Activated CD4-positive, CD25-positive, alpha-beta regulatory T cell treated with anti-CD3 and anti-CD28 coated beads, Interleukin-2, amount 50 U/mL, for 24 hours (primary cell): ENCODE measurements at places on chromosomes 5 and 9.
A peak's percentile ranks its signal among the peaks of the same experiment; 100 is the strongest.

DNA sequence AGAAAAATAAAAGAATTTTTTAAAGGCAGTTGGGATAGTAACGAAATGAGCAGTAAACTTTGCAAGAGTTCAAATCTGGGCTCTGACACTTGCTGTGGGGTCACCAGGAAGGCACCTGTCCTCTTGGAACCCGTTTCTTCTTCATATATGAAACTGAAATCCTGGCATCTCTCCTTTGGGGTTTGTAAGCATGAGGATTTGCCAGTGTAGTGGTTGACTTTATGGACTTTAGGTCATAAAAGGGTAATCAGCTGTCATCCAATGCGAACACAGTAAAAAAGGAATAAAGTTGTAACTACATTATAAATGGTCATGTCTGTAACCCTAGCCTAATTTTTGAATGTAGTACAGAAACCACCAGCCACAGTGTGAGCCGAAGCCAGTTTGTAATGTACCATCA is 1.3 kb downstream of the RAB14 start:
- ATAC-seq = no peak

DNA sequence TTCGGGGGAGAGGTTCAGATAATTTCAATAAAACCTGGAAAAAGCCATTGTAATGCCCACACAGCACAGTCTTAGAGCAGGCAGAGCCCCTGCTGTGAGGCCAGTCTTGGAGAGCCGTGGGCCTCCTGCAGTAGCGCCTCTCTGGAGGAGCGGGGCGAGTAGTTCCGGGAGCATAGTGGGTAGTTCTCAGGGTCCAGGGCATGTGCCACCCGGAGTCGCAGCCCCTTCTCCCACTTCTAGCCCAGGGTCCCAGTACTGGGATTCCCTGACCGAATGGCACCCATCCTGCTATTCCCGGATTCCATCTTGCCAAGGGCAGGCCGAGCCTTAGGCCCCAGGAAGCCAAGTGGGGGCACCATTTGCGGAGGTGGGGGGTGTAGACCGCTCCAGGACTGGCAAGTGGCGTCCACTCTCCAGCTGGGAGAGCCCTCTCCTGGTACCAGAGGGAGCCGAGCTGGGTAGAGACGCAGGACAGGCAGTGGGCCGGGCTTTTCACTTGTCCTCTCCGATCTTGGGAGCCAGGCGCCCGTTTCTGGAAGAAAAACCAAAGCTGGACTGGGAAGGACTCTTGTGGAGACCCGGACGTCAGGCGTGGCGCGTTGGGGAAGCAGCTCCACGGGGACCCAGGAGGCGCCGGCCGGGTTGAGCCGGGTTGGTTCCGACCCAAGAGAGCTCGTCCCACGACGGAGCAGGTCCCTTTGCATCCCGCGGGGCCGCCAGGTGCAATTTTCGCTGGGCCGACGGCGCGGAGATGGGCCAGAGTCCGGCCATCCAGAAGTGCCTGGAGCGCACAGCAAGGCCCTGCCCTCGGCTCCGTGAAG is 12.1 kb downstream of the PROP1 start:
- ATAC-seq = no peak

DNA sequence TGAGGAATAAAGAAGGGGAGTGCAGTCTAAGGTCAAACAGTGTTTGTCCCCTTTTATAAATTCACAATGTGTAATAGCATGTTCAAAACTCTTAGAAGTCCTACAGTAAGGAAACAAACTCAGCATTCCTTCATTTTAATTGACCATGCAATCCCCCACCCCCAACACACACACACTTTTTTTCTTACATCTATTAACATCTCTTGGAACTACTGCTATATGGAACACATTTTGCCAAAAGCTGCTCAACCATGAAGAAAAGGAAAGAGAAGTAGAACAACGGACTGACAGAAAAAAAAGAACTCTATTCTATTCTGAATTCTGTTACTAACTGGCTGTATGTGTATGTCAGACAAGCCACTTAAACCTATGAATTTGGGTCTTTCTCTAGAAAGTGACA is 2.8 kb upstream of the CTNNAL1 start:
- no peak for ATAC-seq

GRCh38 chr5:167802755-167803431 is 488.6 kb upstream of the WWC1 start:
- ATAC-seq = no peak

- ATAC-seq = no peak
These were observed 1.5 kb upstream of the PRDM12 start for GRCh38 chr9:130662970-130663257.

- ATAC-seq = no peak
These were observed 3.5 kb downstream of the RALGDS start for GRCh38 chr9:133117271-133118178.

- ATAC-seq = no peak
These were observed 74.1 kb upstream of the HSPA9 start for GRCh38 chr5:138649316-138649720.

DNA sequence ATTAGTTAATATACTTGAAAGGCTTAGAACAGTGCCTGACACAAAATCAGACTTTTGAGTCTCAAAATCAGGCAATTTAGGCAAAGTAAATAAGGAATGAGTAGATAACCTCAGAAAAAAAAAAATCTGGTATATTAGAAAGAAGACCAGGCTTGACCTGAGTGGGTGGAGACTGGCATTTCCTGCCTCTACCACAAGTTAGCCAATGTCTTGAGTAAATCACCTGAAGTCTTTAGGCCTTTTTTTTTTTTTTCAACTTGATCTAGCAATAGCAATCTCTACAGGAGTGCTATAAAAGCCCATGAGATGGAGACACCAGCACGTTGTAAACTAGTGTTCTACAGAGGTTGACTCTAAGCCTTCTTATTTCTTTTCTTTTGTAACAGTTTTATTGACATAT is 104.2 kb upstream of the RASEF start:
- no peak for ATAC-seq

DNA sequence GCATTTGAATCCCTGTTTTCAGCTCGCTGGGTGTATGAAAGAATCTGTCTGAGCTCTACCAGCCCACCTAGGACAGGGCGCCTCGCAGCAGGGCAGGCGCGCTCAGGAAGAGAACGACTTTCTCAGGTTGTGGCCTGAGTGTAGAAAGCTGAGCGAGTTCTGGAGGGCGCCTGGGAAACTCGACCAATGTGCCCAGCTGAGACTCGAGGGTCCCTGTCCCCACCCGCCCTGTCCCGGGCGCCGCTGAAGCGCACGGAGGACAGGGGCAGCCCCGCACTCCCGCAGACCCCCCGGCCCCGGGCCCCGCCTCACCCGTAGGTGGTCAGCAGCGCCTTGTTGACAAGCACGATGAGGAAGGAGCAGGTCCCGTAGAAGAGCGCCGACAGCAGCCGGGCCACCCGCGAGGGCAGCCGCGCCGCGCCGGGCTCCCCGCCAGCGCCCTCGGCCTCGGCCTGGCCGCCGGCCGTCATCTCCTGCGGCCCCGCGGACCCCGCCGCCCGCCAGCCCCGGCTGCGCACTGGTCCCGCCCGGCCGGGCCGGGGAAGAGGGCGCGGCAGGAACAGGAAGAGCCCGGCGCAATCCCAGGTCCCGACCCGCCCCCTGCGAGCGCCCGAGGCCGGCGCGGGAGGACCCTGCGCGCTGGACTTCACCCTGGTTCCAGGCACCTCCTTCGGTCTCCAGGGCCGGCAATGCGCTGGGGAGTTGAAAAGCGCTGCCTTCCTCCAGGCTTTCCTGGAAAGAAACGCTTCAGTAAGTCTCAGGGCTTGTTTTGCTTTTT is at the start of gene SLC35D2:
Gene SLC35D2, minus strand, starts transcription at position 547 of the 778 bp plus-strand sequence. Its CDS starts 77 bp downstream, at position 470.
- ATAC-seq = peak; percentile 68

DNA sequence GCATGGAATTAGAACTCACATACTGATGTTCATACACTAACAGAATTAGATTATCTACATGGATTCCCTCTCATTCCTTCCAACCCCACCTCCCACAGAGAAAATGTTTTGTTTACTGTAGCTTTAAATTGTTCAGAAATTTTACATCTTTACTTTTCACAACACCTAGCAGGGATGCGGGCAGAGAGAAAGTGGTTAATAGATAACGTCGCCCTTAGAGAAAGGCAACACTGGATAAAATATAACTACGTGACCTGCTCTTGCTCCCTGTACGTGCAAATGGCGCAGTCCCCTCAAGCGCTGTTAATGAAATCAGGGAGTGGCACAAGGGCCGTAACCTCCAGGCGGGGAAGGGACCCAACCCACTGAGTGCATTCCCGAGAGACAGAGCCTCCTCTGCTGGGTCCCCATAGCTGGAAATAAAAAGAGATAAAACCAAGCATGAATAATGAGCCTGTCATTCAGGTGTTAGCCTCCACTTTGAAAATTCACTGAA is 125.3 kb upstream of the DAPK1 start:
- ATAC-seq = no peak

- ATAC-seq = no peak
These were observed 16.9 kb upstream of the NTRK2 start for GRCh38 chr9:84652496-84653120.

GRCh38 chr9:94976077-94976476 is 249.6 kb downstream of the AOPEP start:
- ATAC-seq = no peak

- ATAC-seq = no peak
These were observed at the start of gene SHOC1 for GRCh38 chr9:111794835-111795556. Gene SHOC1 (minus strand): TSS chr9:111794937. CDS start chr9:111791418, 3,519 bp downstream.

DNA sequence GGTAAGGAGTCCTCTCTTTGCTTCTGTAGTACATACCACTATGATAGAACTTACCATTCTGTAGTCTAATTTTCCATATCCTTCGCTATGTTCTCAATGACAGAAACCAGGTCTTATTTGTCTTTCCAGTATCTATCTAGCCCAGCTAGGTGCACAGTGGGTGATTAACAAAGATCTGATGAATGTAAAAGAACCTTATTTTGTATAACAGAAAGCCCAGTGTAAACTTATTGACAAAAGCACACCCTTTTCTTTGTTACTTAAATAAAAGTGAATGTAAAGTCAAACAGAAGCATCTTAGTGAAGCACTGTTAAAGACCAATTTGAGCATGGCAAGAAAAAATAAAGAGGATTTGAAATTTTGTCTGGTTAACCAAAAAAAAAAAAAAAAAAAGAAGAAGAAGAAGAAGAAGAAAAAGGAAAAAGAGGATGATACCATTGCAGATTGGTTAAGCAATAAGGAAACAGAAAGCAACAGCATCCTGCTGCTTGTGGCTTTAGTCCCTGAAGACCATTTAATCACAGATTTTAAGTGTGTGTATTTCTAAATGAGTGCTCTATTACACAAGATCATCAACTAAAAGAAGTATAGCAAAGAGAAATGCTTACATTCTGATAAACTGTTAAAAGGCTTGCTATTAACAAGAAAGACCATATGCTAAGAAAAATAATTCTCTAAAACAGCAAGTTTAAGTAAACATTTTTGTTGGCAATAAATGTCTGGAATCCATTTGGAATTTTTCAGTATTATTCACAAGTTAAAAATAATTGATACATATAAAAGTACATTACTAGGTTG is 21.2 kb downstream of the MEGF9 start:
- no peak for ATAC-seq

- ATAC-seq = peak; percentile 63
These were observed 52.6 kb upstream of the TNFAIP8 start for GRCh38 chr5:119302916-119303897.

- no peak for ATAC-seq
These were observed 80.9 kb upstream of the CPEB4 start for GRCh38 chr5:173807181-173807655.

DNA sequence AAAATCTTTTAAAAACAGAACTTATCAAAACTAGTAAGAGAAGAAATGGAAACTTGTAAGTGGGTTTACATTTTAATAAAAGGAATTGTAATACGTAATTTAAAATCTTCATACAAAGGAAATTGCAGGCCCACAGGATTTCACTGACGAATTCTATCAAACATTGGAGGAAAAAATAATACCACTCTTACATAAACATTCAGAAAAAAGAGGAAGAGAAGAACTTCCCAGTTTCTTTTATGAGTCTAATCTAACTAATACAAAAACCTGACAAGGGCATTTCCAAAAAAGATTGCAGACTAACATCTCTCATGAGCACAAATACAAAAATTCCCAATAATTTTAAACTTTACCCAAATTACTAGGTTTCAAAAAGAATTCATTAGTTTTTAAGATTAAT is 149.0 kb downstream of the RANBP17 start:
- no peak for ATAC-seq

DNA sequence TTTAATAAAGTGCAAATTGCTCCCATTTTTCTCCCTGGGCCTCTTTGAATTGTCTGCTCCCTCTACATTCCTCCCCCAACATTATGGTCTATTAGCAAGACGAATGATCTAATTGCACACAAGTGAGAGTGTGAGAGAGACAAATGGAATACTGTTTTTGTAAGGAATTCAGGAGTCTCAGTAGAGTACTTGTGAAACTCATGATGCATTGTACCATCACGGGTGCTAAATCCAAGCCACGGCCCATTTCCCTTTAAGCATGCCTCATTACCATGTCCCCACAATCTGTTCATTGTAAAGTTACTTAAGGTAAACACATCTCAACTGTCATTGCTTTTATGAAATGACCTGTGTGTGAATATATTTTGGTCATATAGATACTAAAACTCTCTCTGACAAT is 62.8 kb downstream of the CD180 start:
- ATAC-seq = no peak

- no peak for ATAC-seq
These were observed 573.9 kb downstream of the KIF4B start for GRCh38 chr5:155587458-155587857.

DNA sequence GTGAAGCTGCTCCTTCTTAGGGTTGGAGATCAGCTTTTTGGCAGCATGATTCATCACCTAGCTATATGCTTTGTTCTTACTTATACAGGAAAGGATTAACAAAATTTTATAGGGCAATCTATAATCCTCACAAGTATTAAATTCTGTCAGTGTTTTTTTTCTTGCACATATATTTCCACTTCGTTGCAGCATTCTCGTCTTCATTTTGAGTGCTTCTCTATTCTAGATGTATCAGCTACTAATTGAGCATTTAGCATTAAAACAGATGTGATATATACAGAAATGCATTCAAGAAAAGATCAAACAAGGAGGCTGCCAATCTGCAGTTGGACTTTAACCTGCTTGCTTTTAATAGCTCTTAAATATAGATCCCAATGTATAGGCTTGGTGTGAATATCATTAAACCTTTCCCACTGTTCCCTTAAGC is 3.6 kb upstream of the CTXN3 start:
- ATAC-seq = no peak

DNA sequence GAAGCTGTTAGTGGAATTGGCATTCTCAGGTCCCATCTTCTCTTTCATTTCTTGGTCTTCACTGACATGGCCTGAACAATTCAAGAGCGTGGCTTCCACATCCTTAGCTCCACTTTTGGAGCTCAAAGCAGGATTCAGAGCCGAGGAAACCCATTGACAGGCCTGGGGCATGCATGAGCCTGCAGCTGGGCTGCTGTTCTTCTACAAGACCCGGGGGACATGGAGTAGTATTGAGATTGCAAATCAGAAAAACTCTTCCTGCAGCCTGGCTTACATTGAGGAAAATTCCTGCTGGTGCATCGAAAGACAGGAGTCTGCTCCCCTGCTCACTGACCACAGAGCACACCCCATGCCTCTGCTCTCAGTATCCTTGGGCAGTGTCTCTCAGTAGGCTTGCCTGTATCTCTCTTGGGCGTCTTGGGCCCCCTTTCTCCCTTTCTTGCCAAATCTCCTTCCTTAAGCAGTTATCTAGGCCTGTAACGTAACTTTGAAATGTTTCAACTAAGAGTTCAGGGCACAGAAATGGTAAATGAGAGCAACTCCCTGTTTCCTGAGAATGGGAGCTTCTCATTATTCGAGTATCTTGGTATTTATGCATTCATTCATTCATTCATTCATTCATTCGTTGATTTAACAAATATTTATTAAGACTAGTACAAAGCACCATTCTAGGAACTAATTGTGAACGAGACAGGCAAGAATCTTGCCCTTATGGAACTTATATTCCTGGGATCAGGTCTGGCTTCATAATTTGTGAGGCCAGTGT is 603.6 kb upstream of the CLINT1 start:
- ATAC-seq = no peak
